Spinal cord (tissue), 10 donors: ENCODE measurements at places on chromosomes 12 and 14.

DNA sequence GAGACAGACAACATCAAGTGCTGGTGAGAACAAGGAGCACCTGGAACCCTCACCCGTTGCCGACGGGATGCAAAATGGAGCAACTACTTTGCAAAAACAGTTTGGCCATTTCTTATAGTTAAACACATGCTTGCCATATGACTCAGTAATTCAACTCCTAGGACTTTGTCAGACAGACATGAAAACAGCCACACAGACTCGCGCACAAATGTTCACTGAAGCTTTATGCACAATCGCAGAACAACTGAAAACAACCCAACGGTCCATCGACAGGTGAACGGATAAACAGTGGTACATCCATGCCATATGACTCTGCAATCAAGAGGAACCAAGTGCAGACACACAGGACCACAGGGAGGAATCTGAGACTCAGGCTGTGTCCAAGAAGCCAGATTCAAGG lies 30.8 kb downstream of the NCOR2 start:
- DNase-seq: no peak

- DNase-seq: no peak
Measured at GRCh38 chr12:5064913-5065490, 21.3 kb downstream of the KCNA5 start.

- DNase-seq: no peak
Measured at GRCh38 chr12:30870491-30871265, 55.9 kb upstream of the TSPAN11 start.

DNA sequence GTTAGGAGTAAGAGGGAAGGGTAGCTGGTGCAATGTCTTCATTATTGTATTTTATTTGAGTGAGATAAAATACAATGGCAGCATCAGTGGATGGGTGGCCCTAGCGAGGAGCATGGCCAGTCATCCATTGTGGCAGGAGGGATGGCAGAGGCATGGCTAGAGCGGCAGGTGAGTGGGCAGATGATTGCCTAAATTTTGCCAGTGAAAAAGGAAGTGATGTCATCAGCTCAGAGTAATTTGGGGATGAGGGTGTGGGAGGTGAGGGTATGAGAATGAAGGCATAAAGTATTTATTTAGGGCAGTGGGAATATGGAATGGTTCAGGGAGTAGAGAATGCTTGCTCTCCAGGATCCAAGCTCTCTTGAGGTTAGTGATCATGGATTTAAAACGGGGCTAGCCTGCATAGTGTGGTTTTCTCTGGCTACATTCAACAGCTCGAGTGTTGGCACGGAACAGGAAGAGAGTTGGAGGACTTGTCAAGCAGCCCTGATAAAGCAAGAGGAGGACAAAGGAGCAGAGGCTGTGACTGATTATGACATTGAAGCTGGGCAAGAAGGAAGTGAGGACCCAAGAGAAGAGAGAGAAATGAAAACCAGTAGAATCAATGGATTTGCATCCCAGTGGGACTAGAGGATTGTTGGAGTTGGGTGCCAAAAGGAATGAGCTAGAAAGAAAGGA lies 18.7 kb upstream of the SERPINA6 start:
- no peak for DNase-seq

GRCh38 chr12:76920172-76921099 lies 41.6 kb upstream of the CSRP2 start:
- no peak for DNase-seq

- no peak for DNase-seq
Measured at GRCh38 chr12:1848146-1848545, 27.8 kb downstream of the LRTM2 start.

DNA sequence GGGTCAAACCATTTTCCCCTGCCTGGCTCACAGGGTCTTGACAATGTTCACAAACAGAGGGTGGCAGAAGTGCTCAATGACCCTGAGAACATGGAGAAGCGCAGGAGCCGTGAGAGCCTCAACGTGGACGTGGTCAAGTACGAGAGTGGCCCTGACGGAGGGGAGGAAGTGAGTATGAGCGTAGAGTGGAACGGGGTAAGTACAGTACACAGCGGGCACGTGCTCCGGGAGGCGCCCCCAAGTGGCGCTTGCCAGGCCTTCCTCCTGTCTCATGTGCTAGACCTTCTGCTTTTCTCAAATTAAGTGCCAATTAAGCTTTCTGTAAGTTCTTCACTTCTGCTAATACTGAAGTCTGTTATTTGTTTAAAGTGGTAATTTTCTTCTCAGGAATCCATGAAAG lies 35.9 kb downstream of the XRCC3 start:
- no peak for DNase-seq

DNA sequence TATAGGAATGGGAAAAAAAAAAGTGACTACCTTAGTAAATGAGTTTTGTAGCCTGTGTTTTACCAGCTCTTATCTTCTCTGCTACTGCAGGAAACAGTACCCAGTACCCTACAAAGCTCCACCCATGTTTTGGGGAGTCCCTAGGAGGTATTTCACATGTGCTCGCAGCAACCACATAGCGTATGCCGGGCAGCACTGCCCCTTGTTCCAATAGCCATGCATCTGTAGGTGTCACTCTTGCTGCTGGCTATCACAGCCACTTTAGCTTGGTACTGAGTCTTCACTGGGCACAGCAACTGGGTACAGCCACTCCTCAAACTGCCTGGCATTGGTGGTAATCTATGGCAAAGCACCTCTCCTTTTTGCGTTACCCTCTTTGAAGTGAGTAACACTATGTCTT lies 2.0 kb upstream of the MDM1 start:
- DNase-seq: no peak

GRCh38 chr14:100771121-100771800 lies 44.6 kb downstream of the DLK1 start:
- no peak for DNase-seq

DNA sequence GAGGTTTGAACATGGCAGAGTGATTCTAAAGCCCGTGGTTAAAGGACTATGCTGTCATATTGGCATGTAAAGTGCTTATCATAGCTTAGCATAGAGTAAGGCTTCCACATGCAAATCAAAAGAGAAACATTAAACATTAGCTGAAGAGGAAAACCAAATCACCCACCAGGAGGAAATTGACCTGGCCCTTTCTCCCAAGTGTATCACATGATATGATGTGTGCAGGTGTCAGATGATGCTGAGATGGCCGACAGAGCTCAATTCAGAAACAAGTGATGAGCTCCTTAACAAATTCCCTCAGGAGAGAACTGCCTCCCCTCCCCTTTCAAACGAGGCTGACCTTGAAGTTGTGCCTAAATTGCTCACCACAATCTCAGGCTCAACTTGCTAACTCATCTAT lies 217.1 kb upstream of the BTG1 start:
- DNase-seq: no peak

DNA sequence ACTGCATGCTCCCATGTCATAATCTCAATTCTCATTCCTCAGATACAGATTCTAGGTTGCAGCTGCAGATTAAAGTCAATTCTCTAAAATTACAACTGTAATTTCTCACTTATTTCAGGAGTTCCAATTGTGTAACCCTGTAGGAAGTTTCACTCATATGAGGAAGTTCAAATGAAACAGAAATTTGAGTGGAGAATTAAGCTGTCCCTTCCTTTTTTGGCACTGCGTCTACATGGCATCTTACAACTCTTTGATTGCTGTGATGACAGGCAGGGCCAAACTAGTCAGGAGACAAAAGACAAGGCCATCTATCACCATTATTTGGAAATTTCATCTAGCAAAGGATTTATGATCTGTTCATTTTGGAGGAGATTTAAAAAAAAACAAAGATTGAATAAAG lies 13.3 kb upstream of the GRIP1 start:
- no peak for DNase-seq

DNA sequence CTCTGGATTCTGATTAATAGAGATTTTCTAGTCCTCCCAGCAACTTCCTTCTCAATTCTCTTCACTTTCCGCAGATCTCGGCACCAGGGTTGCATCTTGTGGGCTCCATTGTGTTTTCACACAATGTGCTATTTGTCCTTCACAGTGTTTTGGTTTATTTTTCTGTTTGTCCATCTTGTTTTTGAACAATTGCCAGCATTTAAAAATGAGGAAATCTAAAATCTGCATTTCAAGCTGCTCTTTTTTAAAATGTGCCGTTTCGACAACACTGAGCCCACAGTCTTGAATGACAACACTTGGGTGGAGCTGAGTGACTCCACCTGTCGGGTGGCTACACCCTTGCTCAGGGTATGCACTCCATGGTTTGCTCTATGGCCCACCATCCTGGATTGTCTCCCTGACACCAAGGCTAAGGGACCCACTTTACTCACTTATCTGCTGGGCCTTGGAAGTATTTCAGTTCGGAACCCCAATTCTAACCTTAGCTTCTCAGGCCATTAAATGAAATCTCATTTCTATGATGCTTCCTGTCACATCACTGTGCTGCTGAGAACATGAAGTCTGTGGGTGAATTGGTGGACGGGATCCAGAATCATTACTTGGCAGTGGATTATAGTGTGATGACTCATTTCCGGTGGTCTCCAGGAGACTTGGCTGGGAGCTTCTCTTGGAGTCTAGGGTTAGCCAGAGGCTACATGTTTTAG lies 3.4 kb upstream of the MYRFL start:
- no peak for DNase-seq

- peak; percentile 41 for DNase-seq
Measured at GRCh38 chr12:86945685-86946196, 689.5 kb upstream of the MGAT4C start.

DNA sequence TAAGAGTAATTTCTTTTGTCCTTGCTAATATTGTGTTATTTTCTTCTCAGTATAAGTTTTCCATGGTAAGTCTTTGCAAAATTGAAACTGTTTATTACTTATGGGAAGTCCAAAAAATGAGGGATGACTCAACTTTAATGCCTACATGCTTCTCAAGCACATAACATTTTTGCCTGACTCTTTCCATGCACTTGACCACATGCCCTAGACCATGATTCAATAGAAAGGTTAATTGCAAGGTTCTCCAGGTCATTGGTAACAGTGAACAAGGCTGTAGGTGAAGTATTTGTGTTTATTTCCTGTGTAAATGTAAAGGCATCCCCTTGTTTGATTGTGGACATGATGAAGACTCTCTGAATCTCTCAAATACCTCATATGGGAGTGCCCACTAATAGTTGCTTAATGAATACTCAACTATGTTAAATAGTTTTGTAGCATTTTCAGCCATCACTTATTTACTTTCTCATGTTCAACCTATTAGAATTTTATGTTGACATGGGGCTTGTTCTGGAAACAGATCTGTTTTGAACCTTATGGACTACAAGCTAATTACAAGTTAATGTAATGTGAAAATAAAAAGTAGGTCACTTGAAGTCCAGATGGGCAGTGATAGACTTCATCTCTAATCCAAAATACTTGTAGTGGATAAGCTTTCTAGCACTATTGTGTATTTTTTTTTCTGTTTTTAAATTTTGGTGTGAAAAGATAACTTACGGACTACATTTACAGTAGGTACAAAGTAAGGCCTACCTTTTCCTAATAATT lies 131.7 kb downstream of the TMTC2 start:
- DNase-seq: no peak

DNA sequence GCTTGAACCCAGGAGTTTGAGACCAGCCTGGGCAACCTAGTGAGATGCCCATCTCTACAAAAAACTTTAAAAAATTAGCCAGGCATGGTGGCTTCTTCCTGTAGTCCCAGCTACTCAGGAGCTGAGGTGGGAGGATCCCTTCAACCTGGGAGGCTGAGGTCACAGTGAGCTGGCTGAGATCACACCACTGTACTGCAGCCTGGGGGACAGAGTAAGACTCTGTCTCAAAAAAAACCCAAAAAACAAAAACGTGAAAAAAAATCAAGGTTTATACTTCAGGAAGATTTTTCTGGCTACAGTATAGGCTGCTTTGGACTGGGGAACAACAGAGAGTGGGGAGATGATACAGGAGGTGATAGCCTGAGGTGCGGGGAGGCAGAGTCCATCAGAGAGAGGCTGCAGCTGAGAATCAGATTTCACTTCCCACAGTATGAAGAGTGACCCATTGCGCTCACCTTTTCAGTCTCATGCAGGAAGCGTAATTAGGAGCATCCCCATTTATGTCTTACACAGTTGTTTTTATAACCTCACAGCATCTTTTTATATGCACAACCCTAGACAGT lies 28.9 kb downstream of the DNAH10 start:
- no peak for DNase-seq

DNA sequence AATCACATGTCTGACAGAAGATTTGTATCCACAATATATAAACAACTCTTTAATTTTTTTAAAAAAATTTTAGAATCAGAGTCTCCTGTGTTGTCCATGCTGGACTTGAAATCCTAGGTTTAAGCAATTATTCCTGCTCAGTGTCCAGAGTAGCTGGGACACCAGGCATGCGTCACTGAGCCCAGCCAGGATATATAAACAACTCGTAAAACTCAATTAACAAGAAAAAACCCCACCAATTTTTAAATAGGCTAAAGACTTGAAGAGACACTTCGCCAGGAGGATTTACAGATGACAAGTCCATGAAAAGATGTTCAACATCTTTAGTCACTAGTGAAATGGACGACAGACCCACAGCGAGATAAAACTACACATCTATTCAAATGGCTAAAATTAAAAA lies 2.0 kb upstream of the SCN8A start:
- DNase-seq: no peak

DNA sequence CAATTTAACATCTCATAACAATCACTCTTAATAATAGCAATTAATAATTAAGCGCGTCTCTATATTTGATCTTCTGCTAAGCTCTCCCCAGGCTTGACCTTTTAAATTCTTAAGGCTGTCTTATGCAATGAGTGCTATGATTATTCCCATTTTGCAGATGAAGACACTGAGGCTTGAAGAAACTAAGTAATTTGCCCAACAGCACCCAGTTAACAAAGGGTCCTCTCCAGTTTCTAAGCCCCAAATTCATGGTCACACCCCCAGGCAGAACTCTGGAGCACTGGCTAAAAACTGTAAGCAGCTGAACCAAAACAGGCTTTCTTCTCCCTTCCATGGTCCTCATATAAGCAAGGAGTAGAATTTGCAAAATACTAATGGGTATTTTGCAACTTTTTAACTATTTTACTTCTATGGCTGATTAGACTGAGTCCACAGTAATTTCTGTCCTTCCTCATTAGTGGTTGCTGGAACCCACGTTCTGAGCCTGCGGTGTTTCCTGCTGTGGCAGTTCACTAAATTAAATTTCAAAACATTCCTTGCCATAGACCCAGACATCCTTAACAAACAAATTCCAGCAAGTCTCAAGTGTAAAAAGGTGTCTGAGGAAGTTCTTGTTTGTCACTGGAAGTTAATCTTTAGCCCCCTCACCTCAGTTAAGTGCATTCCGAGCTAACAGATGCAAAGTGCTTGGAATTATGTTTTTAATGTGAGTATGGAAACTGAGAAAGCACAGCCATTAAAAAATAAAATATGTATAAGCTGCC lies 76.5 kb downstream of the TMEM132D start:
- DNase-seq: no peak

- DNase-seq: no peak
Measured at GRCh38 chr14:74290415-74290814, 12.3 kb downstream of the ABCD4 start.

DNA sequence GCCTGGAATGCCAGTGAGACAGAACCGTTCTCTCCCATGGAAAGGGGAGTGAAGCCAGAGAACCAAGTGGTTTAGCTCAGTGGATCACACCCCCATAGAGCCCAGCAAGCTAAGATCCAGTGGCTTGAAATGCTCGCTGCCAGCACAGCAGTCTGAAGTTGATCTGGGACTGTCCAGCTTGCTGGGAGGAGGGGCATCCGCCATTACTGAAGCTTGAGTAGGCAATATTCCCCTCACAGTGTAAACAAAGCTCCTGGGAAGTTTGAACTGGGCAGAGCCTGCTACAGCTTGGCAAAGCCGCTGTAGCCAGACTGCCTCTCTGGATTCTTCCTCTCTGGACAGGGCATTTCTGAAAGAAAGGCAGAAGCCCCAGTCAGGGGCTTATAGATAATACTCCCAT lies 374.3 kb upstream of the DCN start:
- DNase-seq: no peak

GRCh38 chr14:89865153-89865552 lies 89.4 kb downstream of the EFCAB11 start:
- DNase-seq: no peak
